ENCODE measurements at places on chromosomes 4 and X.

GRCh38 chr4:138367942-138368341 lies 125.8 kb upstream of the SLC7A11 start:
- no peak for DNase-seq

GRCh38 chr4:53640576-53641453 lies 49.5 kb upstream of the LNX1 start:
- DNase-seq, result peak; percentile 47

GRCh38 chr4:144851948-144852347 lies 206.0 kb downstream of the HHIP start:
- no peak for DNase-seq

GRCh38 chr4:8552581-8553205 lies 27.5 kb upstream of the GPR78 start:
- no peak for DNase-seq

- DNase-seq, result no peak
Measured at GRCh38 chr4:145697332-145697731, 17.4 kb downstream of the C4orf51 start.

DNA sequence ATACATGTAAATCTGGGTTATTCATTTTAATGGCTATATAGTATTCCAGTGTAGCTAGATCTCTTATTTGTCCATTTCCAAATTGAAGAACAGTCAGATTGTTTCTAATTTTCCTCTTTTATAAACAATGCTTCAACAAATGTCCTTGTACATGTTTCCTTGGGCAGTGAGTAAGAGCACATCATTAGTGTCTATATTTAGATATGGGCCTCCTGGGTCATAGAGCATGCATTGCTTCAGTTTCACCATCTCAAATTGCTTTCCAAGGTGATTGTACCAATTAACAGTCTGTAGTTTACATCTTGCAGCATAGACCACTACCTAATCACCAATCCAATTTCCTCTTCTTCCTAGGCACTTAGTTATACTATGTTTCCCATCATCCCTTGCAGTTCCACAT lies 13.4 kb downstream of the PHKA2 start:
- DNase-seq, result no peak

DNA sequence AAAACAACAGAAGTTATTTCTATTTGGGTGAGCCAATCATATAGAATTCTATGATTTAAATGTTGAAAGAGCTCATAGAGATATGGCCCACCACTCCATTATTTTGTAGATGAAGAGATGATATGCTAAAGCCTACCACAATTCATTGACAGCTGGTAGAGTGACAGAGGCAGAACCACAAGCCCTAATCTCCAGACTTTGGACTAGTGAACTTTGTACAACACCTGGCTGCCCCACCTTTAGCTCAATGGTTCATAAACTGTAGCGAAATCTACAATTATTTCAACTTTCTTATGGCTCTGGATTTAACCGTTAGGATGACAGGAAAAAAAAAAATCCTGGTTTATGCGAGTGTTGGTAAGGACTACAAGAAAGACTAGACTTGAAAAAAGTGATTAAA lies 50.9 kb downstream of the PRKG2 start:
- DNase-seq, result no peak

- DNase-seq, result no peak
Measured at GRCh38 chrX:110374559-110374958, 15.9 kb downstream of the RTL9 start.

Data from SHP77 treated with DMSO at 0.1 percent for 48 hours (cell line).